ENCODE measurements at places on chromosomes 16 and 17. TPM values are rescaled to one million over a fixed set of nuclear protein-coding genes. Genes with fewer than 3 reads are reported as not detected.

CES1 gene
- total RNA-seq = 11.9 TPM

HOXB4 gene
- total RNA-seq = 22.6 TPM

GRCh38 chr17:44314524-44314868, 6.1 kb downstream of the RUNDC3A start:
- no peak for DNase-seq

- peak; percentile 46 for DNase-seq
Measured at GRCh38 chr17:61388561-61389356, 10.9 kb upstream of the TBX2 start.

DNA sequence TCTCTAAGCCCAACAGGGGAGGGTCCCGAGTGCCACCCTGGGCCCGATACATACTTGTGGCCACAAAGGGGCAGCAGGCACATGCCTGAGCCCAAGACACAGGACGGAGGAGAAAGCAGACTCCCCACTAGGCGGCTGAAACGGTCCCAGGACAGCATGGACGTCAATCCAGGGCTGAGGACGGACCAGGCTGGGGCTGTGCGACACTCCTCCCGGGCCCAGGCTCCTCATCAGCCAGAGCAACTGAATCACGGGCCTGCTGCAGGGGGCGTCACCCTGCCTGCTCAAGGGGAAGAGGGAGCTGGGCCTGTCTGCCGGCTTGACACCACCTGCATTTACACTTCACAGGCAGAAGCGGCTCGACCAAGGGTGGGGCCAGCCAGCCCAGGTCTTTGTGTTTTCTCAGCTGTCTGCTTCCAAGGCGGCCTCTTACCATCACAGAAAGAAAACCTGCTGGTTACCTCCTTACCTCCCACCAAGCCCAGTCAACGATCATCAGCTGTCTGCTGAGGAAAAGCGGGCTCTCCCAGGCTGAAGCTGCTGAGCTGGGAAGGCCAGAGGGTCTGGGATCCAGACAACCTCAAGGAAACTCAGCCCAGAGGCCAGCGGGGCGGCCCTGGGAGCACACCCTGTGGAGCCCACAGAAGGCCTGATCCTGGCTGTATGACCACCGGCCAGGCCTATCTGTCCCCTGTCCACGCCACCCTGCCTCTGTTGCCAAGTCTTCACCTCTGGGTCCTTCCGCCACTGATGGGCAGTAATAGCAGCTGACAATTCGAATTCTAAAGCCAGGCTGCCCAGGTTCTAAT, 26.4 kb downstream of the KIFC3 start:
- DNase-seq = peak; percentile 73

GRCh38 chr16:24946155-24946554, 69.0 kb downstream of the ARHGAP17 start:
- DNase-seq = no peak

- no peak for DNase-seq
Measured at GRCh38 chr16:21608639-21609328, 9.4 kb downstream of the METTL9 start.

GRCh38 chr16:354291-354881, 1.9 kb upstream of the AXIN1 start:
- DNase-seq = no peak

DNA sequence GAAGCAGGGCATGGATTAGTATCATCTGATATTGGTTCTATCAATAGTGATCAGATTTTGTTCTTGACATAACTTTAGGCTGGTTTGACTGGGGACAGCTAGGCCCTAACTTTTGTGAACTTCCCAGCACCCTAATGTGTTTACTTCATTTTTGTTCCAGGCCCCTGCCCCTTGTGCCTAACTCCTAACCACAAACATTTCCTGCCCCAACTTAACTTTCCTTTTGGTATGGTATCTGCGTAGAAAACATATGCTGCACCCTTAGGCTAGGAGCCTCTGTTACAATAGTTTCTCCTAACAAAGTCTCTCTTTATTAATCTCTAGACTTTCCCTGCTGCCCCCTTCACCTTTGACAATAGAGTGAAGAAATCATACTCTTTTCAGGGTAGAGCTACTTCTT, 2.5 kb downstream of the ADPRM start:
- no peak for DNase-seq

GRCh38 chr17:864315-864714, 82.2 kb downstream of the MRM3 start:
- DNase-seq = no peak

- no peak for DNase-seq
Measured at GRCh38 chr17:35683591-35683990, 47.8 kb upstream of the RASL10B start.

VTN gene
- total RNA-seq = 0.98 TPM

PPP1R1B gene
- total RNA-seq = 31.1 TPM

- DNase-seq = no peak
Measured at GRCh38 chr17:31422443-31422842, 31.0 kb downstream of the RAB11FIP4 start.

DNA sequence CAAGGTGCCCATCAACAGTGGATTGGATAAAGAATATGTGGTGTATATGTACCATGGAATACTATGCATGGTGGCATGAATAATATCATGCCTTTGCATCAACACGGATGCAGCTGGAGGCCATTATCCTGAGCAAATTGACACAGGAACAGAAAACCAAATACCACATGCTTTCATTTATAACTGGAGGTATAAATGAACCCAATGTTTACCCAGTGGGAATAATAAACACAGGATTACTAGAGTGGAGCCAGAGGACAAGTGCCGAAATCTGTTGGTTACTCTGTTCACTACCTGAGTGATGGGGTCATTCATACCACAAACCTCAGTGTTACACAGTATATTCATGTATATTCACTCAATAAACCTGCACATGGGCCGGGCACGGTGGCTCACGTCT, 125.2 kb downstream of the CDH11 start:
- no peak for DNase-seq

KRTAP16-1 gene
- not detected for total RNA-seq

DNA sequence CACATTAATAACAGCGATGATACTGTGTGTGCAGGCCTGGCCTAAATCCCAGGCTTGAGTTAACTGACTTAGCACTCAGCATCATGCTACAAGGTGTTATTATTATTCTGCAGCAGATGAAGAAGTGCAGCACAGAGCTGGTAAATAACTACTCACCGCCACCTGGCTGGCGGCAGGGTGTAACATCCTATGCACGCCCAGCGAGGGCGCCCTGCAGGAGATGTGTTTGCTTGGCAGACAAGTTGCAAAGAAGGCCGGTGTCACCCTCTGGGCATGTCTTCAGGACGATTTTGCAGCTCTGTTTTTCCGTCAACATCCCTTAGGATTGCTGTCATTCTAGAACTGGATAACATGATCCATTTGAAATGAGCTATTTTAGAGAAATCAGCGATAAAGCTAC, 30.1 kb downstream of the DNAH9 start:
- no peak for DNase-seq

- peak; percentile 43 for DNase-seq
Measured at GRCh38 chr17:33261820-33262219, 31.3 kb downstream of the ASIC2 start.

DNA sequence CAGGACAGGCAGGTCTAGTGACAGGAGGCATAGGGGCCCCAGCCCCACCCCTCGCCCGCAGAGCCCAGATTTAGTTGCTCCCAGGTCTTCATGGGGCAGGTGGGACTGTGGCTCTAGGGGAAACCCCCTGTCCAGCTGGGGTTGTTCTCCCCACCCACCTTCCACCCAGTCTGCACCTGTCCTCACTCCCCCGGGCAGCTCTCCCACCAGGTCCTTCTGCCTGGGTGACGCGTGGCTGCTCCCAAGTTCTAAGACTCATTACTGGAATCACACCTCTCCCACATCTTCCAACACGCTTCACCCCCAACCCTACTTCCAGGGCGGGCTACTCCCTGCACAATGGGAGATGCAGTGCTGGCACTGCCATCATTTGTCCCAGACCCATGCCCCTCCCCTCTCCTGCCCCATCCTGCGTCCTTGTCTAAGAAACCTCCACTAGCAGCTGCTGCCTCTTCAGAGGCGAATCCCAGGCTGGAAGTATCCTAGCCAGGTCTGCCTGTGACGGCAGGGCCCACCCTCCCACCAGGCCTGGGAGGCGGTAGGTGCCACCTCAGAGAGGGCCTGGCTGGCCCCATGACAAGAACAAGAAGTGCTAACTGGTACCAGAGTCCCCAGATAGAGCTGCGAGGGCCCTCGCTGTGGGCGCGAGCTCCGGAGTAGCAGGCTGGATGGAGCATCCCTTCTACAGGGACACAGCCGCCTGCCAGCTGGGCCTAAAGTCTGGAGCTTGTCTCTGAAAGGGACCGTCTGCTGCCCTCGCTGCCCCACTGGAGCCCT, 22.8 kb downstream of the GRIN2C start:
- DNase-seq = no peak

DNA sequence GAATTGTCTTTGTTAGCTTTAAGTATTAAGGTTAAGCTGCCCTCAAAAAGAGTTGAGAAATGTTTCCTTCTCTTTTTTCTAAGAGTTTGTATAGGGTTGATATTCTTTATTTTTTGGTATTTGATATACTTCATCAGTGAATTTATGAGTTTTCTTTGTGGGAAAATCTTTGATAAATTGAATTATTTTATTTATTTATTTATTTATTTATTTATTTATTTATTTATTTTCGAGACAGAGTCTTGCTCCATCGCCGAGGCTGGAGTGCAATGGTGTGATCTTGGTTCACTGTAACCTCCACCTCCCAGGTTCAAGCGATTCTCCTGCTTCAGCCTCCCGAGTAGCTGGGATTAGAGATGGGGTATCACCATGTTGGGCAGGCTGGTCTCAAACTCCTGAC, 19.9 kb downstream of the TEFM start:
- DNase-seq = no peak

DNA sequence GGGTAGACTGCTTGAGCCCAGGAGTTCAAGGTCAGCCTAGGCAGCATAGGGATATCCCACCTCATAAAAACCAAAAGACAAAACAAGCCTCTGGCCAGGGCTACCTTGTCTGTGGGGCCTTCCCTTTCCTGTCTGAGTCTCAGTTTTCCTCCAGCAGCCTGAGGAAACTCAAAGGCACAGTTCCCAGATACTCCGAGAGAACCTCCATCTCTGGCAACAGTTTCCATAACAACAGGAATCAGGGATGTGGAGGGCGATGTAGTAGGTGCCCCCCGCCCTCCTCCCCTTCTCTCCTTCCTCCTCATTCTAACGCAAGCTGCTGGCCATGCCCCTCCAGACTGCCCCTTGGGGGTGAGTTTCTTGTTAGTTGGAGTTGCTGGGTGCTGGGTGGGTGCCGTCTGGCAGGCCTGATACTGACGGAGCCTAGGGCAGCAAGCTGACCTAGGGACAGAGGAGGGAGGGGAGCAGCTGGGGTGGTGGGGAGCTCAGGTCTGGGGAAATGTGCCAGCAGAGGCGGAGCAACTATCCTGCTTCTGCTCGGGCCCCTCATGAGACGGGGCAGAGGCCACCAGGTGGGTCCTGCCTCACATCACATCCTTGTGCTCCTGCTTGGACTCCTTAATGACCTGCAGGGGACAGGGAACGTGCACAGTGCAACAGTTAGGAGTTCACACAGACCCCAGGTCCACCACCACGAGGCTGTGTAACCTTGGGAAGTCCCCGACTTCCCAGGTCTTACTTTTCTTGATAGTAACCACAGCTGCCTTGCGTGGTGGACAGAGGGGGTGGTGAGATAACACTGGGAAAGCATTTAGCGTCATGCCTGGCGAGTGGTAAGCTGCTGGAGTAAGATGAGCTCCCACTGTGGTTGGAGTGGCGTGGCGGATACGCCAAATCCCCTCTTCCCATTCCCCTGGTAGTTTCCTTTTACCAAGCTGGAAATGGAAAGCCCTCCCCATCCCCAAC, 7.8 kb upstream of the EFTUD2 start:
- no peak for DNase-seq

GRCh38 chr17:77647531-77647930, 311.0 kb upstream of the TNRC6C start:
- no peak for DNase-seq

CCDC78 gene
- total RNA-seq = 2.6 TPM

BCO1 gene
- total RNA-seq = 3.0 TPM

DNA sequence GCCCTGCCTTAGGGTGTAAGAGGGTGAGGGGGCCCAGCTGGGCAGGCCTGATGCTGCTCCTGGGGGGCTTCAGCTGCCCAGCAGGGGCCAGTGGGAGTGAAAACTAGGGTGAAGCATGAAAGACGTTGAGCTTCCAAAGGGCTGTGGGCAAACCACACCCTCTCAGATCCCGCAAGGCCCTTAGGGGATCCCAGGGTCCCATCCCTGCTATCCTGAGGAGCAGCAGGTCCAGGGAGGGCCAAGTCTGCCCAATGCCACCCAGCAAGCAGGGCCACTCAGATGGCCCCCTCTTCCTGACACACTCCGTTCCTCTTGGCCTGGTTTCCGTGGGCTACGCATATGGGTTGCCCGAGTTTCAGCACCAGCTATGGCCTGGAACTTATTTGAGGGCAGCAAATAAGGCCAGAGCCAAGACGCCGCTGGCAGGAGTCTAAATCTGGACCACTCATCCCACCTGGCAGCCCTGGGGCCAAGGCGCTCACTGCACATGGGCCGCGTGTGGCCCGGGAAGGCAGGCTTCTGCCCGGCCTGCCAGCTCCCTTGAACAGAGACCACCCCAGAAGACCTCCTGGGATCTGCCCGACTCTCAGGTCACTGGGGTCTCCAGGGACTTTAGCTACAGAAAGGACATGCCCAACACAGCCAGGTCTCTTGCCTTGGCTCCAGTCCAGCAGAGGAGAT, 4.2 kb downstream of the ATP2A3 start:
- DNase-seq = no peak

SCPEP1 gene
- total RNA-seq = 64.0 TPM

All from kidney (tissue), 22 donors.